ENCODE measurements at places on chromosomes 16 and 17.

DNA sequence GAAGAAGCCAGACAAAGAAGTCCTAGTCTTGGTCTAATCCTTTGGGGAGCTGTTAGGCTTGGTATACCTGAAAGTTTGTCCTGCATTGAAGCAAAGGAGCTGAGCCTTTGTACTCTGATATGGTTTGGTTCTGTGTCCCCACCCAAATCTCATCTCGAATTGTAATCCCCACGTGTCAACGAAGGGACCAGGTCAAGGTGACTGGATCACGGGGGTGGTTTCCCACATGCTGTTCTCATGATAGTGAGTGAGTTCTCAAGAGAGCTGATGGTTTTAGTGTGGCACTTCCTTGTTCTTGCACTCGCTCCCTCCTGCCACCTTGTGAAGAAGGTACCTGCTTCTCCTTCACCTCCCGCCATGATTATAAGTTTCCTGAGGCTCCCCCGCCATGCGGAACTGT, 33.6 kb downstream of the FAM20A start:
- no peak for DNase-seq

DNA sequence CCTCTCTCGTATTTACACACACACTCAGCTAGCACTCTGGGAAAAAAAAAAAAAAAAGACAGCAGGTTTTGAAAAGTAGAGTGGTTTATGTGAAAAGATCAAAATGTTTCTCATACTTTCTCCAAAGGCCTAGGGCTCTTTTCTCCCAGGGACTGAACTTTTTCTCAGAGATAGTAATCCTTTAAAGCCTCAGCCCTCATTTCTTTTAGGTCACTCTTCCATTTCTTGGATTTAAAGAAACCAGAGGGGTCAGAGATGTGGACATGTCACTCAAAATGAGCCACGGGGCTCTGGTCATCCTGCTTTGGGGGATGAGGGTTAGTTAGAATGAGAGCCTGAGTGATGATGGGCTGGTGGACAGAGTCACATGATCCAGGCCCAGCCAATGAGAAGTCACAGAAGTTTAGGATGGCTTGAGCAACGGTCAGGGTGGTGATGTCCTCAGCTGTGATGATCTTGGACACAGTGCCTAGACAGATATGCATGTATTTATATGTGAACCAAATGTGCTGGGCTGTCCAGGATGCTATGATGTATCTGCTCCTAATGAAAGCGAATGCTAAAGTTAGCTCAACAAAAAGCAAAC, 33.7 kb upstream of the AXIN2 start:
- no peak for DNase-seq

DNA sequence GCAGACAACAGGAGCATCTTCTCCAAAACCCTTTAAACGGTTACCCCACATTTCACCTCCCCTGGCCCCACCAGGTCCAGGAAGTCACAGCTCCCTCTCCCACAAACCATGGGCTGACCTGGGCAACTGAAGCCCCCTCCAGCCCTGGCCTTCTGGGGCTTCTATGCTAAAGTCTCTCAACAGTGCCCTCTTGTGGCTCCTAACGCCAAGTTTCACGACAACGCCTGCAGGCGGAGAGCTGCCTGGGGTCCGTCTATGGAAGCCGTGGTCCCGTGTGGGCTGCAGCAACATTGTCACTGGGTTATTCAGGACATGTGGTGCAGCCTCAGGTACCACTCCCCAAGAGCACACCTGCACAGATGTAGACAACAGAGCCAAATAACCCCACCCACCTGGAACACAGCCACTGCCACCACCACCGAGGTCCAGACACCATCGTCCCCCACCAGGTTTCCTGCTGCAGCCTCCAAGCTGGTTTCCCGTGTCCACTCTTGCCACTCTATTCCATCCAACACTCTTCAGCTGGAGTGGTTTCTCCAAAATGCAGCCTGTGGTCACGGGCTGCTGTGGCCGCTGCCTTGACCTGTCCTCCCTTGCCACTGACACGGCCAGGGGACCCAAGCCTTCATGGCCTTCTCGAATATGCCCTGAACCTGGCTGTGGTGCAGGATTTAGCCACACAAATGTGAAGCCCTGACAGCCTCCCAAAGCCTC, 19.1 kb downstream of the C16orf95 start:
- no peak for DNase-seq

DNA sequence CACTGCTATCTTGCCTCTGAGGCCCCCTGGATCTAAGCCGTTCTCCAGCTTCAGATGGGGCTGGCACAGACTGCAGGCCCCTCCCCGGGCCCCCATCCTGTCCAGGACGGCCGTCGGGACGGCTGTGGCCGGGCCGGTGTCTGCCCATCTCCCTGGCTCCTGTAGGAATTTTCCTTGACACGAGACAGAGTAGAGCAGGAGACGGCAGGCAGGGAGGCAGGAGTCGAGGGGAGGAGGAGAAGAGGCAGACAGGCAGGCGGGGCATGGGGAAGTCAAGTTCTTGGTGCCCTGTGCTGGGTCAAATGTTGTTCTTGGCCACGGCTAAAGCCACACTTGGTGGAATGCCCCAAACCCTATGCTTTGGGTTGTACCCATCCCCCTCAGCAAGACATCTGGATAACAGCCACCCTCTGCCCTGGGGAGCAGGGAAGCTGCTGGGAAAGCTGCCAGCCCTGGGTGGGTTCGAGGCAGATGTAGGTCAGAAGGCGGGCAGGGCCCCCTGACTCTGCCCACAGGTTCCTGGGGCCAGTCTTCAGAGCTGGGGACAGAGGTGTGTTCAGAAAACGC, 4.0 kb downstream of the C1QTNF1 start:
- peak; percentile 50 for DNase-seq

DNA sequence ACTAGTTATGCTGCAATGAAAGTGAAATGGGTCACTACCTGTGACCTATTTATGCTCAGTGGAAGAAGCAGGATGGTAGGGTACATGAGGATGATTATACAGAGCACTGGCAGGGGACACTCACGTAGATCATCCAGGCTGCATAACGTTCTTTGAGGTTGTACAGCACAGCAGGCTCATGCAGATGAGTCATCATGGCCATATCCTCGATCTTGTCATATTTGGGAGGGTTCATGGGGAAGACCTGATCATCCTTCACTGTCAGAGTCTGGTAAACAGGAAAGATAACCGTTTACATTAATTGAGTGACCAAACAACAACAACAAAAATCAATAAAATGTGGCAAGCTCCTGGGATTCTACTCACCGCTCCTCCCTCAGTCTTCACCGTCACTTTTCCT, 2.1 kb downstream of the MYH2 start:
- no peak for DNase-seq

DNA sequence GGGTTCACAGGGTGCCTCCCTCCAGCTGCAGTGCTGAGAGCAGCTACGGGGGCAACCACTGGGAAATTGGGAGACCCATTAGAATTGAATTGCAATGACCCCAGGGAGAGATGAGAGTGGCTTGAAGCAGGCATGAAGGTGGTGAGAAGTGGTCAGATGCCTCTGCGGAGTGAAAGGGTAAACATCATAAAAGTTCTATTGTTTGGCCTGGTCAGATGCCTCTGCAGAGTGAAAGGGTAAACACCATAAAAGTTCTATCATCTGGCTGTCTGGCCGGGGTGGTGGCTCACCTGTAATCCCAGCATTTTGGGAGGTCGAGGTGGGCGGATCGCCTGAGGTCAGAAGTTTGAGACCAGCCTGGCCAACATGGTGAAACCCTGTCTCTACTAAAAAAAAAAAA, 53.5 kb downstream of the TNFRSF13B start:
- no peak for DNase-seq

DNA sequence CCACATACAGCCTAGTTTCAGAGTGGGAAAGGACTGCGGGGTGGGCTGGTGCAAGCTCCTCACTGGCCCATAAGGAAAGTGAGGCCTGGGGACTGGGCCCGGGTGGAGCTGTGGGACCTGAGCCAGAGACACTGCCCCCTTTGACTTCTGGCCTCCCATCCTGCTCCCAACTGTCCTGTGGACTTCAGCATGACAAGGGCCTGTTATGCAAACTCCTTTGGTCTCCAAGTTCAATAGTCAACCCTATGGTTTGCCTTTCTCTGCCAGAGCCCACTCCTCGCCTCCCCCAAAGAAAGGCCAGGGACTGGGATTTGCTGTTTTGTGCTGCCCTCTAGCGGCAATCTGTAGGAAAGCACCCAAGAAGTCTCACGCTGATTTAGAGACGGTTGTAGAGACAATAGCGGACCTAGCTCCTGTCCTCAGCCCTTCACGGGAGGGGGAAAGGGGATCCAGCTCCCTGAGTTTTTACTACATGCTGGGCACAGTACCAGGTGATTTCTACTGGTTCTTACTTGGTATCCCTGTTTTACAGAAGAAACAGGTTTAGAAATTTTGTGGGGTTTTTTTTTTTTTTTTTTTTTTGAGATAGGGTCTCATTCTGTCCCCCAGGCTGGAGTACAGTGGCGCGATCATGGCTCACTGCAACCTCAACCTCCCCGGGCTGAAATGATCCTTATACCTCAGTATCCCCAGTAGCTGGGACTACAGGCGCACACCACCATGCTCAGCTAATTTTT, 1.2 kb upstream of the TLCD3B start:
- DNase-seq = peak; percentile 66

GRCh38 chr16:22887445-22887844, 73.5 kb downstream of the HS3ST2 start:
- no peak for DNase-seq

- DNase-seq = no peak
Observed at GRCh38 chr16:12252616-12253015, 276.1 kb downstream of the SNX29 start.

DNA sequence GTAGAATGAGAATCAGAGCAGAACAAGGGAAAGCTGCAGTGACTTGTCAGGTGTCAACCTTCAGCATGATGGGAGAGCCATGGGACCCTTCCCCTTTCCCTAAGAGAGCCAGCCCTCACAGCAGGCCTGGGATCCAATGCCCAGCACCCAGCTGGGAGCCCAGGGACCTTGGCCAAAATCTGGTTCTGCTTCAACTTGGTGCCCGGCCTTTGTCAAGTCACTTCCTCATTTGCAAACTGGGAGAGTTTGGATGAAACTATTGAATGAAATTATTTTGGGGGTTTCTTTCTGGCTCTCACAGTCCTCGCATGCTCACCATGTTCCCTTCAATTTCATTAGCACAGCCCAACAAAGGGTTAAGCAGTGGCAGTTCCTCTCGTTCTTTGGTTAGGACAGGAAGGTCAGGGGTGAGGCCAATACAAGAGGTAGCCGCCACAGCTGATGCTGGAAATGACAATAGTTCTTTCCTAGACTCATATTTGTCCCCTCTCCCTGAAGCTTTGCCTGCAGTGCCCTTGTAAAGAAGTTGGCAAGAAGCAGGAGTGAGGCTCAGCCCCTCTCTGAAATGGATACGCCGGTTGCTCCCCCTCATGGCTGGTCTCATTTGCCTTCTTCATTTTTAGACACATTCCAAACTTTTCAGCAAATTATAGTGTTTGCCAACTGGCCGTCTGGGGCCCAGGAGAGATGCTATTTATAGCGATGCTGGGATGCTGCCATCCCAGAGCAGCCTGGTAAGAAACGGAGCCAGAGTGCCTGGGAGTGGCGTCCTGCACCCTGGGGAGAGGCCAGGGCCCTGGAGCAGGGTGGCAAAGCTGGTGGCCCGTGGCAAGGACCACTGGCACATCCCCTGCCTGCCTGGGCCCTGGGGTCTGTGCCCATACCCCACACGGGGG, 34.5 kb upstream of the MEOX1 start:
- DNase-seq = no peak

DNA sequence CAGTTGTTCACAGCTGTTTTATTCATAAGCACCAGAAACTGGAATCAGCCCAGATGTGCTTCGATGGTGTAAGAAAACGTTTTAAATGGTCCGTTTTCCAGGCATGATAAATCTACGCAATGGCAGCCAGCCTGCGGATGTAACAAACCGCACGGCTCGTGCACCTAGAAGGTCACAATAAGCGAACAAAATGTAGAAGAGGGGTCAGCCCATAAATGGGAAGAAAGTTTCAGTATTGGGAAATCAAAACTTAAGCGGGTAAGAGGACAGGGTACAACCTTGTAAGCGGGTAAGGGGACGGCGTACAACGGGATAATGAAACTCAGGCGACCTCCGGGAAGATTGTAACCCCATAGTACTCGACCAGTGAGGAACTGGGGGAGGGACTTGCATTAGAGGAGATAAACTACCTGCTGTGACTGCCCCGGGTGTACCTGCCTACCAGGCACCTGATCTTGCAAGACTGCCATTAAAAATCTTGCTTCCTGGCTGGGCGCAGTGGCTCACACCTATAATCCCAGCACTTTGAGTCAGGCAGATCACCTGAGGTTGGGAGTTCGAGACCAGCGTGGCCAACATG, 66.6 kb downstream of the ANKRD11 start:
- DNase-seq = no peak

GRCh38 chr17:67415291-67415690, 38.2 kb downstream of the PITPNC1 start:
- DNase-seq = no peak

DNA sequence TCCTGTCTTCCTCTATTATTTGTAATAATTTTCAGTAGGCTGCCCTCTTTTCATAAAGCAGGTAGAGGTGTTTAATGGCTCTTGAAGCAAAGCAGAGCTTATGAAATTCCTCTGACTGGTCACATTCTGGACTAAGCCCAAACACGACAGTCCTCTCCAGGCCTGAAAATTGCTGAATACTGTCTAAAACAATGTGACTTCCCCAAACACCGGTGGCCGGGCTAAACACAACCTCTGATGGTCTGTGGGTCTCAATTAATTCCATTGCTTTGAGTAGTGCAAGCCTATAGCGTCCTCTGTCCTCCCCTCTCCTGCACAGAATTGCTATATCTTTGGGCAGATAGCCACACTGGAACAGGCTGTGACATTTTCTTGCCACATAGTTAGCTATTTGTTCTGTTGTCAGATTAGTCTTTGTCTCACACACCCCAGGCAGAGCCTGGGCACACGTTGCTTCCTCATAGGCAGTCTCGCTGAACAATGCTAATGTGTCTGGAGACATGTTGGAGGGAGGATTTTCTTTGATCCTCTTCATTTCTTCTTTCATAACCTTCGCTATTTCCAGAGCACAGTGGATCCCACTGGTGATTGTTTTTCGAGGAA, 10.8 kb upstream of the SLFN12L start:
- DNase-seq = no peak

DNA sequence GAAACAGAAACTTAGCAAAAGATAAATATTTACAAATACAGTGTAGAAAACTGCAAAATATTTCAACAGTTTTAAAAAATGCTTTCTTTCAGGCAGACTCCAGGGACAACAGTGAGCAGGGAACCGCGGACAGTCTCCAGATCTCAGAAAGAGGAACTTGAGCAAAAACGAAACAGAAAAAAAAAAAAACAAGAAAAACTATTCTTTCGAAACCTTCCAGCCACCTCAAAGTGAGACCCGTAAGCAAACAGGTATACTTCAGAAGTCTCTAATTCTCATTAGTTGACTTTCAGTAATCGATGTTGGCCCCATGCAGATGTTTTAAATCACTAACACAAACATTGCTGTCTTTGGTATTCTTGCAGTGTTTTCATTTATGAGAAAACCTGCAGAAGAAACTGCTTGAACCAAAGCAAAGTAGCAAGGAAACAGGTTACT, 15.7 kb upstream of the CCL1 start:
- no peak for DNase-seq

GRCh38 chr17:45318561-45319230, 1.9 kb upstream of the MAP3K14 start:
- no peak for DNase-seq
